DMS53 (cell line): ENCODE measurements at places on chromosomes 4 and X.

DNA sequence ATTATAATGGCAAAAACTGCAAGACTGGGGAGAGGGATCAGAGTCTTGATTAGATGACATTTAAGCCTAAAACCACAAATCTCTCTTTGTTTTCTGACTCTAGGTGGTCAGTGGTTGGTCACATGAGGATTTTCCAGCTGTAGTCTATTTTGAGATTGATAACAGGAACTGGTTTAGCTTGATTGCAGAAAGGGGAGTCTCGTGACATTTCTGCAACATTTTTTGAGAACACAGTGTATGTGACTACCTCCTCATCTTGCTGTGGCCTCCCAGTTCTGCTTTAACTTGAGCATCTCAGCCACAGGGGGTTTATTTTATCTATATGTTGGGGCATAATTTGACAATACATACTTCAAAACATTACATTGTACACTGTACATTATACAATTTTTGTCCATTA is 726.4 kb upstream of the MAGEB2 start:
- peak; percentile 3 for DNase-seq

GRCh38 chrX:71228063-71228642 is 5.1 kb downstream of the GJB1 start:
- peak; percentile 26 for DNase-seq

DNA sequence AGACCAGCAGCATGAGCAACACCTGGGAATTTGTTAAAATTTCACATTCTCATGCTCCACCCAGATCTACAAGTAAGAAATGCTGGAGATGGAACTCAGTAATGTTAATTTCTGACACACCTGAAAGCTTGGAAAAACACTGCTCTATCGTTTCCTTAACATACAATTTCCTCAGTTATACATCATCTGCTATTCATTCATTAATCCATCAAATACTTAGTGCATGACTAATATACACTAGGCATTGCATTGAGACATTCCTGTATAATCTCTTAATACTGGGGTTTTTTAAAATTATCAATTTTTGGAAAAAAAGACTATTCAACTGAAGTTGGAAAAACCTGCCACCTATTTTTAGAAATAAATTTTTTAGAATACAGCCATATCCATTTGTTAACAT is 106.1 kb downstream of the CHM start:
- DNase-seq, result no peak

- DNase-seq, result peak; percentile 60
Measured at GRCh38 chr4:176001151-176002006, 64.3 kb upstream of the WDR17 start.

- DNase-seq, result no peak
Measured at GRCh38 chr4:153834901-153835300, 46.0 kb upstream of the SFRP2 start.

DNA sequence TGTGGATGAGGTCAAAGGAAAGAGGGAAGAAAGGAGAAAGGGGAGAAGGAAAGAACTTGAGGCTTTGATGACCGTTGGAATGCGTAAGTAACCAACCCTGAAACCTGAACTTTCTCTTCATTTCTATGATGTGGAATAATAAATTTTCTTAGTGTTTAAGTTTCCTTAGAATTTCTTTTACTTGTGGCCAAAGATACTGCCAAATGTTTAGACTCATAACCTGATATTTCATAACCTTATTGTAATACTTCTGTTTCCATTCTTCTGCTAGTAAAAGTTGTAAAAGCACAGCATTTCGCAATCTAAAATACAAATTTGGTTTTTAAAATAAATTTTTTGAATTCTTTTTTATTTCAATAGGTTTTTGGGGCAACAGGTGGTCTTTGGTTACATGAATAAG is 258.5 kb upstream of the GIMD1 start:
- no peak for DNase-seq

GRCh38 chr4:36029951-36030350 is 214.4 kb downstream of the ARAP2 start:
- DNase-seq, result no peak

- DNase-seq, result no peak
Measured at GRCh38 chr4:159229164-159229563, 126.3 kb downstream of the RAPGEF2 start.

- no peak for DNase-seq
Measured at GRCh38 chr4:155299103-155299502, 77.7 kb downstream of the MAP9 start.

GRCh38 chrX:3549411-3549911 is 164.0 kb downstream of the PRKX start:
- no peak for DNase-seq

GRCh38 chr4:85658766-85659439 is 184.0 kb downstream of the ARHGAP24 start:
- no peak for DNase-seq
